ENCODE measurements at places on chromosomes 3 and 15.

DNA sequence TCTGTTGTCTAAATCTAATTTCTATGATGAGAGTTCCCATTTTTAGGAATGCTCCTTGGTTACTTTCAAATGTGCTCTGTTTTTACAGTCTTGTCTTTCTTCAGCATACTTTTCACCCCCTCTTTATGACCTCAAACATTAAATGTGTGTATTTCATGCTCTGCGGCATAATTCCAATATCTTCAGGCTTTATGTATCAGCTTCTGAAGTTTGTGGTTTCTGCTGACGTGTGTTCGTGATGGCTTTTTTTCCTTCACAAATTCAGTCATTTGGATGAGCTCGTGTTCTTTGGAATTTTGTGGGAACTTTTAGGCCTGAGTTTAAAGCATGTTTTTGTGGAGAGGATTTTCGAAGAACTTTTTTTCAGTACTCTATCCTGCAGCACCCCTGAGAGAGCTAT, 97.7 kb upstream of the CHRNA7 start:
- DNase-seq: no peak

- DNase-seq: no peak
Observed at GRCh38 chr3:14836049-14836468, 17.3 kb downstream of the FGD5 start.

GRCh38 chr3:9079676-9080075, 116.4 kb upstream of the RAD18 start:
- DNase-seq: no peak

GRCh38 chr3:53231532-53232511, 24.0 kb downstream of the TKT start:
- no peak for DNase-seq

DNA sequence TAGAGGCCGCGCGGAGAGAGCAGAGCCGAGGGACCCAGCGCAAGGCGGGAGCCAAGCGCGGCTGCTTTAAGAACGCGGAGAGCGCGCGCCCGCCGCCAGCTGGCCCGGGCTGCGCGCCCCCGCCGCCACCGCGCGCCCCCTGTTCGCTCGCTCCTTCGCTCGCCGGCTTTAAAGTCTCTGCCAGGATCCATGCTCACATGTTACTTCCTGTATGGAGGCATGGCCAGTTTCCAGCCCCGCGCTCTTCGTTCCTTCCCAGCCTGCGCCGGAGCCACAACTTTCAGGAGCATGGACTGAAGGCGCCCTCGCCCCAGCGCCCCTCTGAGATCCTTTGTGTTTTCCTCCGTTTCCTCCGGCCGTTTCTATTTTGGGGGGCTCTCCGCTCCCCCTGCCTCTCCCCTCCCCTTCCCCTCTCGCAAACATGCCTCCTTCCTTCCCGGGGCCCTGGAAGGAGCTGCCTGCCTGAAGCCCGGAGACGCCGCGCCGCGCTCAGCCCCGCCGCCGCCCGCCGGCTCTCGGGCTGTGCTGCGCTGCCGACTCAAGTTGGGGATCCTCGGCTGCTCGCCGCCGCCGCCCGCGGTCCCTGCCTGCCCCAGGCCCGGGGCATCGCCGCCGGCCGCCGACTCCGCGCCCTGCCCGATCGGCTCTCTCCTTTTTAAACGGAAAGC, at the start of gene PTPRG:
Gene PTPRG (plus strand): TSS at position 198 of the 668 bp plus-strand sequence. CDS start 717 bp downstream, outside the sequence.
- DNase-seq: peak; percentile 41

GRCh38 chr15:68582236-68582635, 3.4 kb downstream of the CORO2B start:
- DNase-seq: no peak

- no peak for DNase-seq
Observed at GRCh38 chr15:78696436-78696835, 55.4 kb upstream of the CHRNB4 start.

DNA sequence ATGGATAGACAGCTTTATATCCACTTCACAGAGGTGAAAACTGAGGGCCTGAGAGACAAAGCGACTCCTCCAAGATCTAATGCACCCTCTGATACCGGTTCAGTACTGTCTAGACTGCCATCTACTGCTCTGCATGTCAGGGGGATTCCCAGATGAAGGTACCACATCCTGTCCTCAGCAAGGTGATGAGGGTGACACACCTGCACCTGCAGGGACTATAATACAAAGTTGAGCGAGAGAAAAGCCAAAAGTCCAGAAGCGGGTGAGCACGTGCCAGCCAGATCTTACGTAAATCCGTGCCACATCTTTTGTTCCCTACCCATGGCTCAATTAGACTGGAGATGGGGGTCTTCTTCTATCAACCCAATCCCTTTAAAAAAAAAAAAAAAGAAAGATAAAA, 32.4 kb upstream of the HES1 start:
- DNase-seq: no peak

- DNase-seq: no peak
Observed at GRCh38 chr15:49255966-49256759, 86.1 kb downstream of the GALK2 start.

GRCh38 chr3:103813955-103814354, 1379.1 kb downstream of the ZPLD1 start:
- no peak for DNase-seq

DNA sequence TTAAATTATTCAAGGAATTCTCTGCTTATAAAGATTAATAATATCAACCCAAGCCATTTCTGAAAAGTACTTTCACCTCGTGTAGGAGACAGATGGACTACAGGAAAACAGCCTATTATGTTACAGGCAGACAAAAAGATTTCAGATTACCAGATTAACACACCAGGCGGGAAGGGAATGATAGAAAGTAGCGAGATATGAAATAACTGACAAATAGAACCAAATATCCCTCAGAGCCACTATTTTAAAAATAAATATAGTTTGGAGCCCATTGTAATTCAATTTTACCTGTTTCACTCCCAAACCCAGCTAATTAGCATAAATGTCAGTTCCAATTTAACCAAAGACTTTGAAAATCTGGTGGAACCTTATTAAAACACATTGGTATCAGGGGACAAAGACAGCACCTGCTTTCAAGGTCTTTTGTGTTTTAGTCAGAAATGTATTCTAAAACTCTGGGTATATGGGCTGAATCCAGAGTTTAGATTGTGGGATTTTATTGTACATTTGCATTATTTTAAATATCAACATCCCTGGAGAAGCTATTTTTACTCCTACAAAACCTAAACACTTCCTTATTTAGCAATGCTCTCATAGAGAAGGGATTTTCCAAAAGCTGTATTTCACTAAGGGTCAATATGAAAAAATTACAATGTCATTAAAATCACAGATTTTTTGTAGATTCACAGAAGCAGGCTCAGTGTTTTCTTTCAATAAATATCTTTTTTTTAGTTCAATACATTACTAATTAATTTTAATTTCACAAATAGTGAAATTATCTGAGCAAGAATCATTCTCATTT, 138.4 kb downstream of the TNIK start:
- no peak for DNase-seq

DNA sequence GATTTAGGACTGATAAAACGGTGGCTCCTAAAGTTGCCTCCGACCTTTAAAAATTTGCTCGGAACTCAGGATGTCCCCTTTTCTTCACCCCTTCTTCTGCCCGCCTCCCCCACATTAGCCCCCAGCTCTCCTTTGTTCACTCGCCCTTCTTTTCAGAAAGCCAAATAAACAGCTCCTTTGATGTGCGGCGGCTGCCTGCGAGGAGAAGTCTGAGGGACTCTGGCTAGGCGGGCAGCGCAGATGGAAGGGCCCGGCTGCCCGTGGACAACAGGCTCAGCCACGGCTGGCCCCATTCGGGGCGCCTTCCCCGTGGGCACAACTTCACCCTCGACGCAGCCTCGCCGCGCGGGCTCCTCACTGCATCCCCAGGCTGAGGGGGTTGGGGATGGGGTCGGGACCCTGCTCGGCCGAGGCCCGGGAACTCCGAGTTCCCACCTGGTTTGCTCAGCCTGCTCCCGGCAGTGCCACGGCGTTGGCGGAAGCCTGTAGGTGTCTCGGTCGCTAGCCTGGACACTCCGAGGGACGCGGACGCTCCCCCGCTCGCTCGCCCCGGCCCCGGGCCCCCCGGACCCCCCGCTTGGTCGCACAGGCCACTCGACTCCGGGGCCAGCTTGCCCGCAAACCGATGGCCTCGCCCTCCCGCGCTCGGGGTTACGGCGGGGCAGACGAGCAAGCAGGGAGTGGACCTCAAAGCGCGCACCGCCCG, 897 bp upstream of the TLE3 start:
- peak; percentile 57 for DNase-seq

DNA sequence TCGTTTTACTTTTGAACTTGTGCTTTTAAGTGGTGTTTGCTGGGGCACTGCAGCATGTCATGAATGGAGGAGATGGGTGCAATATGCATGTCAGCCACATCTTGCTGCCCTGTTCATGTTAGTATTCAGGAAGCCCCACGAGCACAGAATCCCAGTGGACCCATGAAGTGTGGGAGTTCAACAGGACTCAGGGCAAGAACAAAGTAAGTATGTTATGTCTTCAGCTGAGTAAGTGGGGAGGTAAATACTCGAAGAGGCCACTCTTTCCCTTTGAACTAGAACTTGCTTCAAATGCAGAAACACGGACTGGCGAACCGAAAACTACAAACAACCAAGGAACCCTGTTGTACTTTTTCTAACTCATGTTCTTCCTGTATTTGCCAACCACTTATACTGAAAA, 23.4 kb downstream of the SOX14 start:
- no peak for DNase-seq

- DNase-seq: no peak
Observed at GRCh38 chr15:66151809-66152208, 101.7 kb downstream of the MEGF11 start.

GRCh38 chr3:108047987-108048386, 42.8 kb downstream of the CD47 start:
- no peak for DNase-seq

- DNase-seq: no peak
Observed at GRCh38 chr15:51335087-51335486, 3.3 kb downstream of the CYP19A1 start.

- DNase-seq: no peak
Observed at GRCh38 chr3:72245183-72245811, 460.3 kb upstream of the PROK2 start.

- no peak for DNase-seq
Observed at GRCh38 chr3:4220065-4220464, 83.1 kb upstream of the SETMAR start.

- no peak for DNase-seq
Observed at GRCh38 chr3:49967291-49967690, 27.3 kb downstream of the RBM6 start.

- DNase-seq: no peak
Observed at GRCh38 chr15:79222808-79223207, 59.7 kb upstream of the ANKRD34C start.

- DNase-seq: no peak
Observed at GRCh38 chr15:57718309-57718708, 11.8 kb downstream of the POLR2M start.

- DNase-seq: no peak
Observed at GRCh38 chr3:149454746-149455145, 19.8 kb upstream of the TM4SF4 start.

- no peak for DNase-seq
Observed at GRCh38 chr3:9146367-9147071, 102.9 kb downstream of the SRGAP3 start.

DNA sequence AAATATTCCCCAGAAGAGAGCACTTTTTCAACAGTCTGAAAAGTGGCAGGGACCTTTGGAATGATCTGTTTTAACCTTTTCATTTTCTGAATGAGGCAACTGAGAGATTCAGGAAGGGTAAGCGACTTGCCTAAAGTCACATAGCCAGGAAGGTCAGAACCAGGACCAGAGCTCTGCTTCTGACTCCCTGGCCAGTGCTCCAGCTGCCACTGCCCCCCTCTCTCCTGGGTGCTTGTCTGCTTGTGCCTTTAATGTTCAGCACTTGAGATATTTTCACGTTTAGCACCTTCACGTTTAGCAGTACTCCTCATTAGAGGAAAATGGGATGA, 68.3 kb downstream of the SMAD3 start:
- no peak for DNase-seq

GRCh38 chr15:78968114-78968513, 23.3 kb upstream of the CTSH start:
- DNase-seq: no peak

- DNase-seq: no peak
Observed at GRCh38 chr15:80614711-80615360, 80.3 kb upstream of the ABHD17C start.

DNA sequence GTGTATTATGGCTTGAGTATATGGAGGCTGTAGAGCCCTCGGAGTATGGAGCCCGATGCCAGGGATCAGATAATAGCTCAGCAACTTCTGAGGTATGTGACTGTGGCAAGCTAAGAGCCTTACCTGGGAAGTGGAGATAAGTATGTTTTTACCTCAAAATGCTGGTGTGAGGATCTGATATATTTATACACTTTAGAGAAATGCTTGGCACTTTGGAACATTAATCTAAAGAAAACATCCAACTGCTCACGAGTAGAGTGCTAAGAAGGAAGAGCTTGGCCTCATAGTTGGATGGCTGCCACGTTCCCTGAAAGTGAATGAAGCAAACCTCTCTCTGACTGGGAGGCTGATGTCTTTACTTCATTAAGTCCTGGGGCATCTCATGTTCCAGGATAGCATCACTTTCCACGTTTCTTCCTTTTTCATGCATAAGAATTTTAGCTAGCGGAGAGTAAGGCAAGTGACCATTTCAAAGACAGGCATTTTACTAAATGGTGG, 58.9 kb upstream of the GOLGA8J start:
- no peak for DNase-seq
